ENCODE measurements at places on chromosomes 11 and 22.

DNA sequence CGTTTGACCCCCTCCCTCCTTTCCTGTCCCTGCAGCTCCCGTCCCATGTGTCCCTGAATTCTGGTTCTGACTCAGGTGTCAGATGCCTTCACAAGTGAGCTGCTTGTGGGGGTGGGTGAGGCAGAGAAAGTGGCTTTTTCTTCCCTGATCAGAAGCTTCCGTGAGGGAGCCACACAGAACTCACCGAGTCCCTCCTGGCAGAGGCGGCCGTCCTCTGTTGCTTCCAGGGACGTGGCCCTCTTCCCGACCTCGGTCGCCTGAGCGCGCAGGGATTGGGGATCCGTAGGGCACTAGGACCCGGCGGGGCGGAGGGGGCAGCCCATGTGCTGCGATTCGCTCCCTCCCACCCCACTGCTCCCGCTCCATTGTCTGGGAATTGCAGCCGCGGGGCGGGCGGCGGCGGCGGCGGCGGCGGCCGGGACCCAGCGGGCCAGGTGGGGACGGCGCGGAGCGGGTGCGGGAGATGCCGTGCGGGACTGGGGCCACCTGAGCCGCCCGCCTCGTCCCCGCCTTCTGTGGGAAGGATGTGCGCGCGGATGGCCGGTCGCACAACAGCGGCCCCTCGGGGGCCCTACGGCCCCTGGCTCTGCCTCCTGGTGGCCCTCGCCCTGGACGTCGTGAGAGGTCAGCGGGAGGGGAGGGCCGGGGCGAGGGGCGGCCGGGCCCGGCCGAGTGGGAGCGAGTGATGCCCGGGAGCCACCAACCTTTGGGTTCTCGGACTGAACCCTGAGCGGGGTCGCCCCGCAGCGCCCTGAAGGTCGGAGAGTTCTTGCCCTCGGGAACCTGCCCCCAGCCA is at the start of gene TMEM132A:
Gene TMEM132A (plus strand): TSS at position 351 of the 796 bp plus-strand sequence. CDS start 174 bp downstream, at position 525.
- peak; percentile 56 for DNase-seq

GRCh38 chr11:76426660-76427059 is 18.2 kb upstream of the EMSY start:
- DNase-seq, result no peak

- DNase-seq, result no peak
Observed at GRCh38 chr11:94770563-94771120, 2.5 kb downstream of the AMOTL1 start.

DNA sequence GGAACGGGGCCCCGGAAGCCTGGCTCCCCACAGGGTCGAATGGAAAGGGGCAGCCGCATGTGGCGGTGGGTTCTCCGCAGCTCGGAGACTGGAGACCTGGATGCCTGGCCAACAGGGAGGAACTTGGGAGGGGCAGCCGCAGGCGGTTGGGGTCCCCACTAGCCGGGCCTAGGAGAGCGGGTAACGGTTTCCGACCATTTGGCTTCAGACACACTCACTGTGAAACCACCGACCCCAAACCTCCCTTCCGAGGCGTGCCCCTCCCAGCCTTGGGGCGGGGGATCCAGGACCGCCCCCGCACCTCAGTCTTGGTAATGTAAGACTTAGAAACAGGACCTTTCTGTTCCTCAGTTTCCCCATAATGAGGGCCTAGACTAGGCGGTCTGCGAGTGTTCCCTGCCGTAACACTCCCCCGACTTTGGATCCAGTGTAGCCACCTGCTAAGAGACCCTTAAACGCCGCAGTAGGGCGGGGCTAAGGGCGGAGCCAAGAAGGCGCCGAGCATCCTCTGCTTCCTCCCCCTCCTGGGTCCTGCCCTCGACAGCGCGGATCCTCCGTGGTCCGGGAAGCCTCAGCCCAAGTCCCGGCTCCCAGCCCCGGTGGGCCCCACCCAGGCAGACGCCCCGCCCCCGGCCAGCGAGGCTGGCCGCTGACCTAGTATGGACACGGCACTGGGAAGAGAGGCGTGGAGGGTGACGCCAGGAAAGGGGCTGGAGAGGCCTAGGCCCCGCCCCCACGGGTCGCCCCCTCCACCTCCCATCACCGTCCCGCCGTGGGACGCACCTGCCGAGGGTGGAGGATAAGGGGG is 1.8 kb upstream of the RASGRP2 start:
- DNase-seq, result no peak

GRCh38 chr22:45805413-45805812 is 133.8 kb downstream of the ATXN10 start:
- no peak for DNase-seq

DNA sequence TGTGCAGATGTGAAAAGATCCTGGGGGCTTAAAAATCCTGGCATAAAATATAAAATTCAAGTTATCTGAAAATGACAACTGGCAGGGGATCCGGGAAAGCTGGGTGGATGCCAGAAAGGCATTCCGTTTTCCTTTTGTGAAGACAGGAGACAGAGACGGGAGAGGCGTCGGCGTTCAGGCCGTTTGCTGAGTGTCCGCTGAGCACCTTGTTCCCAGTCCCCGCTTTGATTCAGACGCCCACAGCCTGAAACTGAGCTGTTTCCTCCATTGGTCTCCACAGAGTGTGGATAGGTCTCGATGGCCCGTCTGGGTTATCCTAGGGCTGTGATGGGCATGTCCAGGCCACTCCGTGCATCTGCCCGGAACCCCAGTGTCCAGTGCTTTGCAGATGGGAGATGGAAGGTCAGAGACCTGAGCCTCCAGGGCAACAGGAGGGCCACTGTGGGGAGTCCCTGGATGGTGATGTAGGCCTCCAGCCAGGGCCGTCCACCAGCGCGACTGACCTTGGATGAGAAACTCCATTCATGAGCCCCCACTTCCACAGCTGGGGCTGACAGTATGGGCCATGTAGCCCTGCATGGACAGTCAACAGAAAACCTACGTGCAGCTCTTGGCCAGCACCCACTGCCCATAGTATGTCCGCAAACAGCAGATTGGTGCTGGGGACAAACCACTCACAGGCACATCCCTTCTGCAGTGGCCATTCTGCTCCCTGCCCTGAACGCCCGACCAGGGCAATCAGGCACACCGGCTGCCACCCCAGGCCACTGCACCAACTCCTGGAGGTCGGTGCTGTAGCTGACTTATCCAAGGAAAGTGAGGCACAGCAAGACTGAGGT is 11.6 kb downstream of the MRGPRF start:
- DNase-seq, result no peak

DNA sequence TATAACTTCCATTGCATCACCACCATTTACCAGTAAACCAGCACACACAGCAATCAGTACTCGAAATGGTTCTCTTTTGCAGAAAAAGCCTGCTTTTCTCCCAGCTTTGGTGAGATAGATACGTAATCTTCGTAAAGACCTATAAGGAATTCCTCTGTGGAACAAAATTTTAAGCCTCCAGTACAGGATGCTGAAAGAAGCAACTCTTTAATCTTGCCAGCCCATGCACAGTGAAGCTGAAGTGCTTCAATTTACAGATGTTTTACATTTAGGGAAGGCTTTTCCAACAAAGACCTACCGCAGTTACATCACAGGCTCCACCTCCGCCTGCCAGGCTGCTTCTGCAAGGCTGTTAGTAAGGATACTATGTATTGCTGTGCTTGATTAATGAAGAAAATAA is 1.9 kb downstream of the ELMOD1 start:
- DNase-seq, result no peak

DNA sequence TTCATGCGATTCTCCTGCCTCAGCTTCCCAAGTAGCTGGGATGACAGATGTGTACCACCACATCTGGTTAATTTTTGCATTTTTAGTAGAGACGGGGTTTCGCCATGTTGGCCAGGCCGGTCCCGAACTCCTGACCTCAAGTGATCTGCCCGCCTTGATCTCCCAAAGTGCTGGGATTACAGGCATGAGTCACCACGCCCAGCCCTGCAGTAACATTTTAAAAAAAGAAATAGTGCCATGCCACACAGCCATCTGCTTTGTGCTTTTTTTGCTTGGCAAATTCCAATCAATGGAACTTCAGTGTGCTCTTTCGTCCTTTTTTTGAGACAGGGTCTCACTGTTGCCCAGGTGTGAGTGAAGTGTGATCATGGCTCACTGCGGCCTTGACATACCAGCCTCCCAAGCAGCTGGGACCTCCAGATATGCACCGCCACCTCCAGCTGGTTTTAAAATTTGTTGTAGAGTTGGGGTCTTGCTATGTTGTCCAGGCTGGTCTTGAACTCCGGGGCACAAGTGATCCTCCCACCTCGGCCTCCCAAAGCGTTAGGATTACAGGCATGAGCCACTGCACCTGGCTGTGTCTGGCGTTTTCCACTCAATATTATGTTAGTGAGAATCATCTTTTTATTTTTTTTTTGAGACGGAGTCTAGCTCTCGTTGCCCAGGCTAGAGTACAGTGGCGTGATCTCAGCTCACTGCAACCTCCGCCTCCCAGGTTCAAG is 1.8 kb upstream of the CHADL start:
- no peak for DNase-seq

DNA sequence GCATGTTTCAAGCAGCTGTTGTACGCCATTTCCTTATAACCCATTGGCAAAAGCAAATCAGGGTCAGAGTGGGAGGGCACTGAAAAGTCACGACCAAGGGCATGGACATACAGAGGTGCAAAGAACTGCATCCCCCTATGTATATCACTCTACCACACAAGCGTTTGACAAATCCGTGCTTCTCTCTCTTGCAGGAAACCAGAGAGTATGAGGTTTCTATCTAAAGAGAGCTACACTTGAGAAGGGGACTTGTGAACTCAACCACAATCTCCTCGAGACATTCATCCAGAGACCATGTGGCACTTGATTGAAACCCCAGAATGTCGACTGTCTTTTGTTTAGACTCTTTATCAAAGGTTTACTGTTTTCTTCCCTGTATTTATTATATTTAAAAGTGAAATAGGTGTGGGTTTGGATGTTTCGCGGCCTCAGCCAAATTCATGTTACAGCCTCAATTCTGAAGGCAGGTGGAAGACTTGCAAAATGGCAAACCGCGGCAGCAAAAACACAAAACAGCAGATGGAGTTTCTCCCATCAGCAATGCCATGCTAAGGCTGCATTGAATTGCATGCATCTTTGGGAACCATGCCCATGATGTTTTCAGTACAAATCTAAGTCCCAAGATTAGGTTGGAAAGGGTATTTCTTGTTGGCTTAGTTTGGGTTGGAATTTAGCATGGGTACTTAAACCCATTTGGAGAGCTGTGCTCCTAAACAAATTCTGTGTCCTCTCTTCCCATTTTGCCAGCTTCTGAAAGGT is 48.8 kb upstream of the ASPHD2 start:
- no peak for DNase-seq

GRCh38 chr11:1390569-1391164 is 933 bp downstream of the BRSK2 start:
- no peak for DNase-seq

DNA sequence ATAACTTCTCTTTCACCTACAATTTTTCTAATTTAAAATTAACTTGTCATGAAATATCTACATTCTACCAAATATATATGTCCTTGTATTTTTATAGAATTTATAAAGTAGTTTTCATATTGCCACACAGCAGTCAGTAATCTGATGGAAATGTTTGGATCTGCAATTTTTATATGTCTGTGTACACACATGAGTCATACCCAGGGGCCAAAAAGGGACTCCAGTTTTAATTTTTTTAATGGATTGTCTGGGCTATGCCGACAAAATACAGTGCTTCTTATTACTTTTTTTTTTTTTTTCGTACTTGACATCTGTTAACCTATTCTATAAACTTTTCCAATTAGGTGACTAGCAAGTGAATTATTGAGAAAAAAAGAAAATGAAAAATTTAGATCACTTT is 6.3 kb downstream of the GUCY1A2 start:
- DNase-seq, result no peak

GRCh38 chr11:115672412-115672811 is 168.2 kb upstream of the CADM1 start:
- no peak for DNase-seq
